EL (cell line): ENCODE measurements at places on chromosomes 6 and 20.

- no peak for DNase-seq
Measured at GRCh38 chr20:32962053-32962452, 42.2 kb downstream of the SUN5 start.

- no peak for DNase-seq
Measured at GRCh38 chr20:17379651-17380050, 151.5 kb downstream of the BFSP1 start.

GRCh38 chr6:71187141-71187540 is 101.5 kb upstream of the OGFRL1 start:
- DNase-seq = no peak

DNA sequence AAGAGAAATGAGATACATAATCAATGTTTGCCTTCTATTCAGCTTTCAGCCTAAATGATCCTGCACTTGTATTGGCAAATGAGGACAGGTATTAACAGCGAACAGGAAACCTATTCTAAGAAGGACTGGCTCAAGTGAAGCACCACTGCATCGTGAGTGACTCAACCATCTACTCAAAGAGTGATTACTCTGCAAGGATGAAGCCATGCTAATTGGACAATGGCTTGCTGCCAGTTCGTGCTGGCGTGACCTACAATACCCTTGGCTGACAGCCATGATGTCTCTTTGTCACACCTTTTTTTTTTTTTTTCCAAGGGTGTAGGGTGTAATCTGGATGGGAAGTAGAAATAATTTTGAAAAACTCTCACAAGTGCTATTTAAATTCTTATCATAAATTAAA is 104.9 kb downstream of the GJA10 start:
- DNase-seq = peak; percentile 10

- DNase-seq = peak; percentile 64
Measured at GRCh38 chr6:43723737-43724295, 36.2 kb upstream of the MRPS18A start.

- DNase-seq = no peak
Measured at GRCh38 chr6:29567991-29568390, 8.5 kb upstream of the UBD start.

- DNase-seq = no peak
Measured at GRCh38 chr6:165106261-165106660, 203.1 kb downstream of the C6orf118 start.

DNA sequence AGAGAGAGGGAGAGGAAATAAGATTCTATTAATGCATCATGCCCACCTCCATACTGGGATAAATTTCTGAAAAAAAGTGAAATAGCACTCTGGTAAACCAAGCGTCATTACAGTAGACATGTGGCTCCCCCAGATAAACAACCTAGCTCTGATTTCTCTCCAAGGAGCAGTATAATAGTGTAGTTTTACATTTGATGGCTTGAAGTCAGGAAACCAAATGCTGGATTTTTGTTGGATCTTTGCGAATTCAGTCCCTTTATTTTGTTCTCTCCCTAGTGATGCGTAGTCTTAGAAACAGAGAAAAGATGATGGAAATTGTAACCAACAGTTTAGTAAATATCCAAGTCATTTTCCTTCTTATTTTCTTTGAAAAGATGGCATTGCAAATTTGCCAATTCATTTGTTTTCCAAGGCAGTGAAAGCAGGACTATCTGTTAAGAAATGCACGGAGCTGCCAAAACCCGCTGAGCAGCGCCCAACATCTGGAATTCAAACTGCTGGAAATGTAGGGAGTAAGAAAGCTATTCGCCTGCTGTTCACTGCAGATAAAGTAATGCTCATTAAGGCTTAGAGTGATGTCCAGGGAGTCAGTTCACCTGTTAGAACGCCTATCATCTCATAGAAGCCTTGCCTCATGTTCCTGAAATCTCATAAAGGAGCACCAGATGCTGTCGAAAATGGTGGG is 85.7 kb upstream of the DOK5 start:
- no peak for DNase-seq

DNA sequence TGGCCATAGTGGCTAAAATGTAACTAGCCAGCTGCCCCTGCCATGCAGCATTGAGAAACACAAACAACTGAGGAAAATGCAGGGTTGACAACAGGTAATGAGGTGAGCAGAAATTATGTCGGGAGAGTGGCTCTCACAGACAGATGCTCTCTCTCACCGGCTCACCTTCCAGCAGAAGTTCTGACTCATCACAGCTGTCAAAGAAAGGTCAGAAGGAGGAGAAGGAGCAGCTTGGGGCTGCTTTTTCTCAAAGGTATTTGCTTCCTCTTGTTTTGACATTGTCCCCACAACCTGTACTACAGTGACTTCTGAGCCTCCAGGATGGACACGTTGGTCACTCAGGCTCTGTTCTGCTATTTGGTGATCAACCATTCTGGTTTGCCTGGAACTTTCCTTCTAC is 190.5 kb upstream of the HEY2 start:
- DNase-seq = no peak

DNA sequence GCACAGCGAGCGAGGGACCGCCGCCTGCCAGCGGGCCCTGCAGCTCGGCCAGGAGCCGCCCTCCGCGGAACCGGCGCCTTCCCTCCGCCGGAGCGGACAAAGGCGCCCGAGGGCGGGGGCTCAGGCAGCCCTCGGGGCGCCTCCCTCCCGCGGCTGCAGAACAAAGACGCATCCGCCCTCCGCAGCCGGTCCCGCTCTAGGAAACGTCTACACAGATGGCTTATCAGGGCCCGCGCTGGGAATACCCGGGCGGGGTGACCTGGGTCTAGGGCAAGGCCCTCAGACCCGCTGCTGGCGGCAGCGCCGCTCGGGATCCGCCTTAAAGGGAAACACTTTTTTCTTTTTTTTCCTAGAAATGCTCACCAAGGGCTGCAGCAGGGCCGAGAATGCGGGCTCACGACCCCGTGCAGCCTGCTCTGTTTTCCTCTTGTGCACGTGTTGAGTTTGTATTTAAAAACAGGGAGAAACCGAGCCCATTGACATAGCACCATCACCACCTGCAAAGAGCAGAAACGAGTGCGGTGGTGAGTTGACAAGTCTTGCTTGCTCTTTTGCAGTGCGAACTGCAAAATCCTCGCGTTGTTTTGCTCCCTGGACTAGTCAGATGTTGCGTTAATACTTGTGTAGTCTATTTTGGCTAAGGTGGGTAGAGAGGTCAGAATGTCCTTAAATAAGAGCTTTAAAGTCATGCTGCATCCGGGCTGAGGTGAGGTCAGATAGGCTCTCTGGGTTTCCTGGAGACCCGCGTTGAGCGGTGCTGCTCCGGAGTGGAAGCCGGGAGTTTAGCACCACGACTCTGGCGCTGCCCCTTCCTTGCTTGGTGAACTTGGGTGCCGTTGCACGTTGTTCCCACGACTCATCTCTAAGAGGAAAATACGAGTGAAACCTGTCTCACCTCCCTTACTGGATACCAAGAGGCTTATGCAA is 1.1 kb upstream of the RPS6KA2 start:
- DNase-seq = peak; percentile 55

GRCh38 chr6:52420668-52421358 is 671 bp downstream of the EFHC1 start:
- peak; percentile 58 for DNase-seq

DNA sequence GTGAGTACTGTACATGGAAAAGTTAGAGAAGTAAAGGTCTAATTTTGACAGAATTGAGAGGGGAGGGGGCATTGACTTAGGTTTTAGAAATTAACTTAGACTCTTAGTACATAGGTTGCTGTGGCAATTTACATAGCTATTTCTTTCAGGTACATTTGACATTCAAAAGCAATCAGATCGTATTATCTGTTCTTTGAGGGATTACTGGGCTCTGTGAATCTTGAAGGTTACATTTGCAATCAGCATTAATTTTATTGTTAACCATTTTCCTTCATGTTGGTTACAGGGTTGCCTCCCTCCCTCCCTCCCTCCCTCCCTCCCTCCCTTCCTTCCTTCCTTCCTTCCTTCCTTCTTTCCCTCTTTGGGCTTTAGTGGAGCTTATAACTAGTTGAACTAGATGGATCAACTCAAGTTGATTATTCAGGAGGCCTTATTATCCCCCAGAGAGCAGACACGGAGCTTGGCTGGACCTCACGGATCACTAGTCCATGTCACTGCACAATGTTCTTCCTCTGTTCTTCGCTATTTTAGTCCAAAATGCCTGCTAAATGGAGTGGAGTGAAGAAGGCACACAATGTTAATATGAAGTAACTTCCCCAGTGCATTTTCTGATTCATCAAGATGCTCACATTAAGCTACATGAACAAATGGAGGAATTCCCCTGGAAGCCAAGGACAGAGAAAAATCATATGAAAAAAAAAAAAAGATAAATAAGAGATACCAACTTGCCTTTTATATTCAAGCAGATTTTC is 87.8 kb downstream of the PLCB4 start:
- DNase-seq = no peak

GRCh38 chr6:17101422-17102257 is at the start of gene STMND1:
STMND1 (plus strand) TSS chr6:17102050; CDS start chr6:17102258, 208 bp downstream.
- peak; percentile 67 for DNase-seq

DNA sequence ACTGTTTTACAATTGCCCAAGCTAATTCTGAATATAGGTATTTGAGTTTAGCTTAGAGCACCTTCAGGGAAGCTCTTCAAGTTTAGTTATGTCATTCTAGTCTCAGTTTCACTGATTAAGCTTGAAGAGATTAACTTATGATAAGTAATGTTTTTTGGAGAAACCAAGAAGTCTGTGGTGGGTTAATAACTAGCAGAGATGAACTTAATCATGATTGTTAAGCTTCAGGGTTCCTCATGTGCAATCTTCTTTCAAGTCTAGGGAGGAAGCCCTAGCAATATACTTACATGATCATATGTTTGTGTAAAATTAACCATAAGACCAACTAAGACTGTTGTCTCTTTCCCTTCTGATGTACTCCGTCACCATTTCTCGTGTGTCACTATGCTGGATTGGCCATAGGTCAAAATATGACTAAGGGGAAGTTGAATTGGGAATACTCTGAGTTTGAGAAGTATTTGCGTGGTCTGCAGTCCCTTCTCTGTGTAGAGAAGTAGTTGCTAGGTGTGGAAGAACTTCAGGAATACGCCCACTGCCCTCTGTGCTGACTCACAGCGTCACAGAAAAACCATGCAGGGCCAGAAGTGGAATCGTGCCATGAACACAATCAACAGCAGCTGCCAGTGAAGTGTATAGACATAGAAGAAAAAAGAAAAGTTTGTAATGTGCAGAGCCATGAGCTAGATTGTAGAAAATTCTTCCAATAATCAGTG is 88.3 kb downstream of the SH3BGRL2 start:
- peak; percentile 34 for DNase-seq

DNA sequence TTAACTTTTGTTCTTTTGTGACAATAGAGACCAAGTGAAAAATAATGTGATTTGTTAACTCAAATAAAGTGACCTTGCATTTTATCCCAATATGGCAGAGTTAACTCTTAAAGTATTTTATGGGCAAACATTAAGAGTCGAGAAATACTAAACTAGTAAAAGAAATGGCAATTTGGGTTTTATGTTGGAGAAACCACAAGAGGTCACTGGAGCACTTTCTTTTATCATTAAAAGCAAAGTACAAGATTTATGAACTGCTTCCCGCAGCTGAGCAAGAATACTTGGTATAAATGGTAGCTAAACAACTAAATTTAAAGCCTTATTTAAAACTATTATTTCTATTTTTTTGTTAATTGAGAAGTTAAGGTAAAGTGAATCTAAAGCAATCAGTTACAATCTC is 33.5 kb upstream of the MCM9 start:
- DNase-seq = peak; percentile 4

GRCh38 chr6:15751721-15752350 is 89.0 kb upstream of the DTNBP1 start:
- DNase-seq = no peak

GRCh38 chr6:16727996-16728395 is 33.3 kb downstream of the ATXN1 start:
- DNase-seq = no peak

- DNase-seq = no peak
Measured at GRCh38 chr20:61044499-61044898, 207.6 kb upstream of the CDH4 start.

DNA sequence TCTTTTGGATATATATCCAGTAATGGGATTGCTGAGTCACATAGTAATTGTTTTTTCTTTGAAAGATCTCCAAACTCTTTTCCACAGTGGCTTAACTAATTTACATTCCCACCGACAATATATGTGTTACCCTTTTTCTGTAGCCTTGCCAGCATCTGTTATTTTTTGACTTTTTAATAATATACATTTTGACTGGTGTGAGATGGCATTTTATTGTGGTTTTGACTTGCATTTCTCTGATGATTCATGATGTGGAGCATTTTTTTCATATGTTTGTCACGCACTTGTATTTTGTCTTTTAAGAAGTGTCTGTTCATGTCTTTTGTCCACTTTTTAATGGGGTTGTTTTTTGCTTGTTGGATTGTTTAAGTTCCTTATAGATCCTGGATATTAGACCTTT is 58.9 kb upstream of the OPRM1 start:
- no peak for DNase-seq

- DNase-seq = no peak
Measured at GRCh38 chr6:135434095-135434494, 63.4 kb downstream of the AHI1 start.

DNA sequence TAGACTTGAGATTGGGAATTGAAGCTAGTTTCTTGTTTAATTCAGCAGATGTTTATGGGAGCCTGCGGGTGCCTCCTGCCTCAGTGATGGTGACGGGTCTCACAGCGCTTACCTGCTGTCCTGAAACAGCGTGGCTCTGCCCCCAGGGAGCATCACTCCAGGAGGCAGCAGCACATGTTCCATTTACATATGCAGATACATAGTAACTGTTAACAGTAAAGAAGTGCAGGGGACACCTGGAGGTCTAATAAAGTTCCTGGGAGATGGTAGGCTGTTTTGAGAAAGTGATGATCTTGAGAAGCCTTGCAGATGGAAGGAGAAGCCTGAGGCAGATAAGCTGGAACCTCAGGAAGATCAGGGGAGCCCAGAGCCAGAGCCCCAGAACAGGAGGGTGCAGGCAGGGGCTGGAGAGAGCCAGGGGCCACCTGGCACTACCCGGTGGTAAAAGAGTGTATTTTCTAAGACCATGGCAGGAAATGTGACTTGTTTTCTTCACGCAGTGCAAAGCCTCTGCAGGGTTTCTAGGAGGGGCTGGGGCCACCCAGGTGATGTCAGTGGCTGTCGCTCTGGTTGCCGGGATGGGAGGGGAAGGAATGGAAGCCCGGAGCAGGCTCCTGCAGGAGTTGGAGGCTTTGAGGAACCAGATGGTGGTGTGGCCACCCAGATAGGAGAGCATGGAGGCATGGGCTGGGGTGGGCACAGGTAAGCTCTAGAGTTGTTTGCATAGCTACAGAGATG is 24.2 kb upstream of the KIF25 start:
- no peak for DNase-seq

- no peak for DNase-seq
Measured at GRCh38 chr6:121086876-121087275, 247.4 kb downstream of the TBC1D32 start.

DNA sequence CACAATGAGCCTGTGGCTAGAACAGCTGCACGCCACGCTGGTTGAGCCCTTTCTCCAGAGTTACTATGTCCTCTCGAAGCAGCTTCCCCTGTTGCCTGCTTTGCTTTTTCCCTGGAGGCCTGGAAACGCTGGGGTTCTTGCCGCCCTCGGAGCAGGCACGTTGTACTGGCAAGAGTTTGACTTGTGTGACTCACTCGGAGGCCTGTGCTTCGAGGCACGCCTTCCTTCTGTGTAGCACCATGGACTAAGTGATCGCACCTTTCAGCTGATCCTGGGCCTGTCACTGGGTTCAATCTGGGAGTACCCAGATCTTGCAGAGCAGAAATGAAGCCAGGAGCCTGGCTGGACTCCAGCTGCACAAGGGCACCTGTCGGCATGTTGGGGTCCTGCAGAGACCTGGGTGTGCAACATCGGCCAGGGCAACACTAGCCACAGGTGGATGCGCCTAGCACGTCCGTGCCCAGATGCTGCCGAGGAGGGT is 5.2 kb downstream of the INSM1 start:
- peak; percentile 63 for DNase-seq

- DNase-seq = no peak
Measured at GRCh38 chr6:118277631-118278030, 270.5 kb upstream of the PLN start.
